ENCODE measurements at places on chromosomes 16 and 17.

DNA sequence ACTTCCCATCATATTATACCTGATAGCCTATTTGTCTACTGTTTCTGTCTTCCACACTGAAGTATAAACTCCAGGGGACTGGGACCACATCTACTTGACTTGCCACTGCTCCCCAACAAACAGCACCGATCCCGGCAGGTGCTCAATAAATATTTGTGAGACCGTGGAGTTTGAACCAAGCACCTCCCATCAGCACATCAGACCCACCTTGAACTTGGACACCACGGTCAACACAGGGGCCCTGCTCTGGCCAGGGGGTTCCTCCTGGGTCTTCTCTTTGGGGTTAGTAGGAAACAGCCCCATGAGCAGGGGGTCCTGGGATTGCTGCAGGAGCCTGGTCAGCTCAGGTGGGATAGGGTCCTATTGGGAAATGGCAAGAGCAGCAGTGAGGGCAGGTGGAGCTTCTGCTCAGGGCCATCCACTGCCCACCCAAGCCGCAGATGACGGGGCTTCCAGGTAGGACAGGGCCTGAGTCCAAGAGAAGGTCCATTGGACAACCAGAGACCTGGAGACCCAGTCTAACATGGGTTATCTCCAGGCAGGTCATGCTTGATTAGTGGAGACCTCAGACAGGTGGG, 19.9 kb downstream of the ZNHIT3 start:
- no peak overlapping the region for H3K4me3 ChIP-seq
- no peaks in the 10 kb centered on the region for H3K27me3 ChIP-seq
- DNase-seq, result no peak
- no peaks in the 10 kb centered on the region for H3K4me1 ChIP-seq

DNA sequence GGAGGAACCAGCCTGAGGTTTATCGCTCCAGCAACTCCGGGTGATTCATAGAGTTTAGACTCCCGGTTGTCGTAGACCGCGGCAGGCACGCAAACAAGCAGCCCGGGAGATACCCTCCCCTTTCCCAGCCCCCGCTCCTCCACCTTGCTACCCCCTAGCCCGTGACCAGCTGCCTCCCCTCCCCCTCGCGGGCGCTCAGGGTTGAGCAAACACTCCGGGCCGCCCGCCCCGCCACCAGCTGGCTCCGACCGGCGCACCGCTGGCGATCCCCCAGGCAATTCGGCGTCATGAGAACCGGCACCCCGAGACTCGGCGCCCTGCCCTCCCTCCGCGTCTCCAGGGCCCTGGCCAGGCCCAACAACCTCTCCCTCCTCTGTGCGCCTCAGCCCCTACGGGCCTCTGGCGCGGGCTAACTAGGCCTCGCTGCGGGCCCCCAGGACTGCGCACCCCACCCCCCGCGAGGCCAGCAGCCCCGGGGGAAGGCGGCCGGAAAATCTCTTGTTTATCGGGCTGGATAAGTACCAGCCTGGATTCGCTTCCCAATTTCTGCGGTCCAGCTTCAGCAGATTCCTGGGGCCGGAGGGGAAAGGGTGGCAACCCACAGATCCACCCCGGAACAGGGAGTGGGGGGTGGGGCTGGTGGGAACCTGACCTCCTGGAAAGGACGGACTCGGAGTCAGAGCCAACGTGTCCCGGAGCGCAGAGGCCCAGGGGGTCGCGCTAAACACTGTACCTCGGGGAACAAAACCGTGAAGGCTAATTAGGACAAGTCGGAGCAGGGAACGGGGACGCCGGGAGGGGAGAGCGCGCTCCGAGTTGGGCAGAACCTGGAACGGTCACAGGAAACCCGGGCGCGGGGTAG, 951 bp upstream of the GPRC5C start:
- peak overlapping the region; percentile 90 for H3K4me3 ChIP-seq
- peaks cover 3% of the 10 kb centered on the region for H3K27me3 ChIP-seq
- no peaks in the 10 kb centered on the region for H3K36me3 ChIP-seq

- H3K27me3 ChIP-seq, result no peaks in the 10 kb centered on the region
- no peak for DNase-seq
- no peak overlapping the region for H3K27ac ChIP-seq
- peaks cover 9% of the 10 kb centered on the region for H3K36me3 ChIP-seq
Measured at GRCh38 chr16:24944206-24944605, 71.0 kb downstream of the ARHGAP17 start.

- DNase-seq, result no peak
- H3K27ac ChIP-seq, result no peak overlapping the region
- no peaks in the 10 kb centered on the region for H3K27me3 ChIP-seq
- no peaks in the 10 kb centered on the region for H3K4me1 ChIP-seq
- H3K36me3 ChIP-seq, result no peaks in the 10 kb centered on the region
- no peak overlapping the region for H3K4me3 ChIP-seq
Measured at GRCh38 chr16:54228325-54228724, 58.3 kb downstream of the IRX3 start.
